ENCODE measurements at places on chromosomes 5 and 9. TPM values are rescaled to one million over a fixed set of nuclear protein-coding genes. Genes with fewer than 3 reads are reported as not detected.
A peak's percentile ranks its signal among the peaks of the same experiment; 100 is the strongest.

The DDX4 gene
- not detected for total RNA-seq

DNA sequence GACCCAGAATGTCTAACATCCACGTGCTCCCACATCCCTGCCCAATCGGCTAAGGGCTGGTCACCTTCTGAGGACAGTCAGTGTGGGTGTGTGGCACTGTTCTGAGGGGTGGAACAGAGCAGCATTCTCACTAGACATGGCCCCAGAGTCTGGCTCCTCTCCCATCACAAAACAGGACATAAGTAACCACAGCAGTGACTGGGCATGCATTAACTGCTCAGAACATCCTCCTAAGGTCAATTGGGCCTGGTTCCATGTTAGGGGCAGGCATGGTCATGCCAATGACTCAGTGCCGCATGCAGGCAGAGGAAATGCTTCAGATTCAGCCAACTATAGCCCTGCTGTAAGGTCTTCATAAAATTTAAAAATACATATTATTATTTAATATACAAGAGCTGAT, 12.9 kb downstream of the MACROH2A1 start:
- no peak overlapping the region for H3K4me3 ChIP-seq
- no peak for DNase-seq
- peaks cover 17% of the 10 kb centered on the region for H3K4me1 ChIP-seq
- no peak overlapping the region for H3K27ac ChIP-seq
- H3K27me3 ChIP-seq, result no peaks in the 10 kb centered on the region

- no peak overlapping the region for H3K4me3 ChIP-seq
- no peaks in the 10 kb centered on the region for H3K27me3 ChIP-seq
- H3K36me3 ChIP-seq, result no peaks in the 10 kb centered on the region
- no peak overlapping the region for H3K27ac ChIP-seq
- peaks cover 4% of the 10 kb centered on the region for H3K4me1 ChIP-seq
- DNase-seq, result no peak
Measured at GRCh38 chr5:53116597-53116996, 7.0 kb upstream of the MOCS2 start.

GRCh38 chr5:166441-167372, 24.6 kb upstream of the LRRC14B start:
- H3K27me3 ChIP-seq, result no peaks in the 10 kb centered on the region
- no peaks in the 10 kb centered on the region for H3K36me3 ChIP-seq
- no peak overlapping the region for H3K4me3 ChIP-seq
- no peak overlapping the region for H3K27ac ChIP-seq

DNA sequence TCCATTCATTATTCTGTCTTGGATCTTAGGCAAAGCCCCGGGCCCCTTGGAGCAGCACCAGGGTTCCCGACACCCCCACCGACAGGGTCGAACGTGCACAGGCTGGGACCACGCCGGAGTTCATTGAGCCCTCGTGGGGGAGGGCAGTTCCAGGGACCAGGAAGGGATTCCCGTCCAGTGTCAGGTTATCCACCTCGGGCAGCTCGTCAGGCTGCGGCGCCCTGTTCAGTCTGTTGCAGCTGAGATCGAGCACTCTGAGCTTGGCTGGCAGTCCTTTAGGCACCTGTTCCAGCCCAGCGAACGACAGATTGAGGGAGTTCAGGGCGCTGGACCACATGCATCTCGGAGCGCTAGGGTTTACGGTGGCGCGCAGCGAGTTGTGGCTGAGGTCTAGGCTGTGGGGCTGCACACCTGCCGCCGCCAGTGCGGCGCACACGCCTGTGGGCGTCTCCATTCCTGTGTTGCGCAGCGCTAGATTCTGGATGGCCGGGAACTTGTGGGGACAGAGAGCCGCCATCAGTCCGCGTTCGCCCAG, 1.1 kb downstream of the CD14 start:
- no peak overlapping the region for H3K27ac ChIP-seq
- no peak for DNase-seq
- H3K4me1 ChIP-seq, result no peaks in the 10 kb centered on the region
- H3K36me3 ChIP-seq, result no peaks in the 10 kb centered on the region
- no peak overlapping the region for H3K4me3 ChIP-seq

GRCh38 chr9:133359399-133360175, 3.2 kb downstream of the SURF2 start:
- H3K27me3 ChIP-seq, result no peaks in the 10 kb centered on the region
- no peak overlapping the region for H3K4me3 ChIP-seq
- peak overlapping the region; percentile 36 for H3K27ac ChIP-seq
- H3K4me1 ChIP-seq, result peaks cover 28% of the 10 kb centered on the region
- peaks cover 35% of the 10 kb centered on the region for H3K36me3 ChIP-seq

DNA sequence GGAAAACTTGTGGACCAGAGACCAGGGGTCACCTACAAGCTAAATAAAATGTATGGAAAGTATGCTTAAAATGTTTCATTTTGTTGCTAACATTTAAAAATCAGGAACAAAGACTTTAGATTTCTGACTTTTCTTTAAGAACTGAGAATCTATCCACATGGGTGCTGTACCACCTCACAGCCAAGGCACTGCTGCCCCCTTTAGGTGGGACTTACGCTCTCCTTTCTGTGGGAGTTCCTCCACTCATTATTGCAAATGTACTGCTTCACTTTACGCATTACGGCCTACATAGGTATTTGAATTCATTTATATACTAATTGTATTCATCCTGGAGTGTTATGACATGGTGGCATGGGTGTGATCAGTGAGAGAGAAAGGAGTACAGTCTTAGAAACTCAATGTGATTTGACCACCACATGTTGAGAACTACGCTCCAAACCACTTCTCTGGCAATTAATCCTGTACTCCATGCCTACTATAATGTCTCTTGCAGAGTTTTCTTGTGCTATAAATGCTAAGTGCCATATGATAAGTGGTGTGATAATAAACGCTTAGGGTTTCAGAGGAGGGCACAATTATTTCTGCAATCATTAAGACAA, 24.7 kb upstream of the CETN3 start:
- no peak overlapping the region for H3K27ac ChIP-seq
- peak; percentile 73 for DNase-seq
- H3K36me3 ChIP-seq, result no peaks in the 10 kb centered on the region
- H3K4me1 ChIP-seq, result no peaks in the 10 kb centered on the region
- H3K4me3 ChIP-seq, result no peak overlapping the region
- no peaks in the 10 kb centered on the region for H3K27me3 ChIP-seq
